Activated CD8-positive, alpha-beta T cell treated with anti-CD3 and anti-CD28 coated beads for 36 hours (primary cell): ENCODE measurements at places on chromosomes 4 and X. TPM values are rescaled to one million over a fixed set of nuclear protein-coding genes. Genes with fewer than 3 reads are reported as not detected.

DNA sequence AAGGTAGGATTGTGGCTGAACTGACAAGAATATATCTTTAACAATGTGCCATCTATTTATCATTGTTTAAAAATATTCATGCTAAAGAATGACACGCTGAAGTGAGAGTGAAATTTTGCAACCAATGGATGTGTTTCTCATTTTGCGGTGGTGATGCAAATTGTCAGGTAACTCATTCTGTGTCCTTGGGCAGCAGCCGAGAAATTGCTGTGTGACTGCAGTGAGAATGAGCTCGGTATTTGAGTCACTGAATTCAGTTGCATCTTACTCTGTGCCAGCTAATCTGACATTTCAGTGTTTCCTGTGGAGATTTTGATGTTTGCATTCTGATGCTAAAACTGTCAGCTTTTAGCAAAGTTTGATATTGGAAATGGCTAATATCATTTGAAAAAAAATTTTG, 28.1 kb downstream of the MCUB start:
- peaks cover 66% of the 10 kb centered on the region for H3K4me1 ChIP-seq
- H3K27me3 ChIP-seq = no peaks in the 10 kb centered on the region
- peak; percentile 83 for DNase-seq
- peaks cover 40% of the 10 kb centered on the region for H3K36me3 ChIP-seq

DNA sequence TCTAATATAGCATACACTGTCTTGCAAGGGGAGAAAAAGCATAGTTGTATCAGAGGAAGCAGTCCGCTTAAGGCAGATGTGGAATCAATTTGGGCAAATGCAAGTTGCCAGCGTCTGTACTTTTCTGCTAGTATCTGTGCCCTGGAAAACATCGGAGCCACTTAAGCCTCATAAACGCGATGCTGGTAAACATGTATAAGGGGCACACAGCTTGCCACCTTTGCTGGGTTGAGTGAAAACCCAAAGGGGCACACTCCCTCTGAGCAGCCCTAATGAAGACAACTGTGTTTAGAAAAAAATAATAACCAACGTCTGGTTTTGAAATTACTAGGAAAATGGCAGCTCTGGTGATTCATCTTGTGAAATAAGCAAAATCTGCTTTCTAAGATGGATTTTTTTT, 24.3 kb downstream of the SMIM20 start:
- H3K36me3 ChIP-seq = peaks cover 1% of the 10 kb centered on the region
- peaks cover 19% of the 10 kb centered on the region for H3K27me3 ChIP-seq
- peak overlapping the region; percentile 11 for H3K4me3 ChIP-seq
- DNase-seq = peak; percentile 9
- H3K4me1 ChIP-seq = peaks cover 19% of the 10 kb centered on the region

The XAGE2 gene
- not detected for total RNA-seq

The ZNF41 gene
- total RNA-seq = 10.6 TPM

The NAP1L3 gene
- total RNA-seq = 1.6 TPM

The EDA gene
- total RNA-seq = 0.92 TPM
